ENCODE measurements at places on chromosomes 6 and 20.

GRCh38 chr6:165401092-165401491 is 91.7 kb upstream of the C6orf118 start:
- DNase-seq, result no peak

DNA sequence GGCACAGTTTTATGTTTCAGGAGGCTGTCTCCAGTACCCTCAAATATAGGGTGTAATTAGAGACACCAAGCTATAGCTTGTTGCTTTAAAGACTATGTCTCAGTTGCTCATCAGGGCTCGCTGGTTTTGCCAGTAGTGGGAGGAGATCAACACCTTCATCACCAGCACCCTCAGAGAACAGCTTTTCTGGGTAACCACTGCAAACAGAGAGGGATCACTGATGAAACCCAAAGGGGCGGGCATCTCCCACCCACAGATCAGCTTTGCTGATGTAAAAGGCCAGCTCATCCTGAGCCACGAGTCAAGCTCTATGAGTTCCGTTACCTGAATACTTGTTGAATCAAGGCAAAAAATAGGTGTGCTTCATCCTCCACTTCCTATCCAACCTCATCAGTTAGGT is 187.7 kb downstream of the AIG1 start:
- no peak for DNase-seq

DNA sequence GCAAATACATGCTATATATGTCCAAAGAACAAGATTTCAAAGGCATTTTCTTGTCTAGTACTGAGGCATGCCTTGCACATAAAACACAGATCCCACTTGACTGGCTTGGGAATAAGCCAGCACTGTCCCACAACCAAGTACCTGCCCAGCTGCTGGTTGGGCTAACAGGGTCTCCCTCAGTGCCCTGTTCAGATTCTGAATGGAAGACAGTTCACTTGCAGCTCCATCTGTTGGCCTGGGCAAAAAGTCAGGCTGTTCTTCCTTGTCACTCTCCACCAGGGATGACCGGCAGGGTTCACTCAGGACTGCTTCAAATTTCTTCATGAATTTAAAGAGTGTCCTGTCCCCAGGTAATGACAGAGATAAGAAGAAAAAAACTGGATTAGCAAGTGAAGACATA is 44.4 kb upstream of the LYRM2 start:
- no peak for DNase-seq

DNA sequence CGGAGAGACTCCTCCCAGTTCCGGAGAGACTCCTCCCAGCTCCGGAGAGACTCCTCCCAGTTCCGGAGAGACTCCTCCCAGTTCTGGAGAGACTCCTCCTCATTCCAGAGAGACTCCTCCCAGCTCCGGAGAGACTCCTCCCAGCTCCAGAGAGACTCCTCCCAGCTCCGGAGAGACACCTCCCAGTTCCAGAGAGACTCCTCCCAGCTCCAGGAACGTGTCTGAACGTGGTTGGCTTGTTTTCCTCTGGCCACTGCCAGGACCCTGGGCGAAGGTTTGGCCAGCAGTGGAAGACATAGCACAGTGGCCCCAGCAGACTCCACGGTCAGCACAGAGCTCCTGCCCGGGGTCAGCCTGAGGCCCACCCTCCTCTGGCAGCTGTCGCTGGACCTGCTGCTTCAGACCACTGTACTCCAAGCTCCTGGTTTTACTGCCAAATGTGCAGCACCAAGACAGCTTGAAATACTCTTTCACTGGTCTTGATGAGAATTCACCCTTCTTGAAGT is 122.3 kb upstream of the AFDN start:
- DNase-seq, result no peak

GRCh38 chr20:13028673-13029072 is 19.9 kb downstream of the SPTLC3 start:
- no peak for DNase-seq

GRCh38 chr20:20612251-20612650 is 100.2 kb downstream of the RALGAPA2 start:
- no peak for DNase-seq

GRCh38 chr20:45100563-45101245 is at the start of gene KCNS1:
KCNS1 (minus strand) TSS chr20:45101127; CDS start chr20:45099236, 1,891 bp downstream.
- DNase-seq, result no peak

DNA sequence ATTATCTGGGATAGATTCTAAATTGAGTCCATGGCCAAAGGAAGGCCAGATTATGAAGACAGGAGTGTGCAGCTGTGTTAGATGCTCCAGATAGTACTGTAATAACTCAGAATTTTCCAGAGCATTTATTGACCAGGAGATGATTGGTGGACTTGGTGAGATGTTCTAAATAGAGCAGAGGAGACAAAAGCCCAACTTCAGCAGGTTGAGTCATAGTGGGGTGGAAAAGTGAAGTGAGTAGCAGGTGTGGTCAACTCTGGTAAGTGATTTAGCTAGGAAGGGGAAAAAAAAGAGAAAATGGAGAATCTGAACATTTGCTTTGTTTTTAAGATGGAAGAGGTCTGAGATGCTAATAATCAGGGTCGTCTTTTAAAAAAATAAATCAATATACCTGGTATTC is 227.4 kb downstream of the TMEM200A start:
- no peak for DNase-seq
